EH (cell line): ENCODE measurements at places on chromosomes 1 and 21.

- no peak for DNase-seq
Observed at GRCh38 chr1:32725615-32725982, 23.0 kb upstream of the SYNC start.

DNA sequence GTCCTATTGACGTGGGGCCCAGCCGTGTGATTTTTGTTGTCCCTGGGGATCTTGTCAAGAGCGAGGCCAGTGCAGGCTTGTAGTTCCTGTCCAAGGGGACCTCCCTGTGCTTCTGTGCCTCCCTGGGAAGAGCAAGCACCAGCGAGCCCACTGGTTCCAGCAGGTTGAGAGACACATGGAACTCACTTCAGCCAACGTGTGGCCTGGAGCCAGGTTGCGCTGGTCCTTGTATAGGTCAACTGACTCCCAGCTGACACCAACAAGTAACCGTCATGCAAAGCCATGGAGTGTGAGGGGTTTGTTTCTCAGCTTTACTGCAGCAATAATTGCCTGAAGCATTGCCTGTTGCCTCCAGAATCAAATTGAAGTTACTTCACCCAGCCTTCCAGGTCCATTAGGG is 63.0 kb downstream of the DISP3 start:
- no peak for DNase-seq

- peak; percentile 99 for DNase-seq
Observed at GRCh38 chr1:23585321-23586022, 26.2 kb upstream of the ID3 start.

DNA sequence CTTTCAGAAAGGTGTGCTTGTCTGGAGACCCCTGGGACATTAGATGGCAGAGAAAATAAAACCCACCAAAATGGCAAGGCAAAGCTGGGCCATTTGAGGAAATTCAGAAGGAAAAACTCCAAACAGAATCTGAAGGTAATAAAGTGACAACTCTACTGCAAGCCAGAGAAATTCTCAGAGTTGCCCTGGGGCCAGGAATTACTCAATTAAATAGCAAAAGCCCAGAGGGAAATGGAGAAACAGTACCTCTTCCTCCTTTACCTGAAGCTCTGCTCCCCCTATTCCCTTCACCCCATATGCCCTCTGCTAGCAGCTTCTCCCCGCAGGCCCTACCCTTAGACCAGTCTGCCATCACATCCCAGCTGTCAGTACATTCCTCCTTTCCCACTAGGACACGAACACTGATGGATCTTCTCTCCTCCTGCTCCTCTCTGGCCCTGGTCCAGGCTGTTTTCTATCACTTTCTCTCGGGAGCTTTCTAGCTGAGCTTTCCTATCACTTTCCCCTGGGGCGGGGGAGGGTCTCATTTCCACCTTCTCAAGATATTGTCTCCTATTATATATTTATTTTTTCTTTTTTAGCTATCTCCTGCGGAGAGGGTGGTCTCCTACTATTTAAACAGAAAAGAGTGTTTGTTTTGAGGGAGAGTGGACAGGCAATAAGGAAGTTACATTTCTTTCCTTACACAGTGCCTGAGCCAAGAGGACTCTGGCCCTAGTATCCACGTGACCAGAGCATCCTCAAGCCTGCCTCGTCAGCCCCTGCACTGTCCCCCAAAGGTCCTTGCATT is 47.7 kb upstream of the RBM15 start:
- DNase-seq: peak; percentile 45

- no peak for DNase-seq
Observed at GRCh38 chr1:53579221-53580008, 120.2 kb downstream of the DMRTB1 start.

- no peak for DNase-seq
Observed at GRCh38 chr1:247347477-247348222, 16.0 kb upstream of the ZNF496 start.

DNA sequence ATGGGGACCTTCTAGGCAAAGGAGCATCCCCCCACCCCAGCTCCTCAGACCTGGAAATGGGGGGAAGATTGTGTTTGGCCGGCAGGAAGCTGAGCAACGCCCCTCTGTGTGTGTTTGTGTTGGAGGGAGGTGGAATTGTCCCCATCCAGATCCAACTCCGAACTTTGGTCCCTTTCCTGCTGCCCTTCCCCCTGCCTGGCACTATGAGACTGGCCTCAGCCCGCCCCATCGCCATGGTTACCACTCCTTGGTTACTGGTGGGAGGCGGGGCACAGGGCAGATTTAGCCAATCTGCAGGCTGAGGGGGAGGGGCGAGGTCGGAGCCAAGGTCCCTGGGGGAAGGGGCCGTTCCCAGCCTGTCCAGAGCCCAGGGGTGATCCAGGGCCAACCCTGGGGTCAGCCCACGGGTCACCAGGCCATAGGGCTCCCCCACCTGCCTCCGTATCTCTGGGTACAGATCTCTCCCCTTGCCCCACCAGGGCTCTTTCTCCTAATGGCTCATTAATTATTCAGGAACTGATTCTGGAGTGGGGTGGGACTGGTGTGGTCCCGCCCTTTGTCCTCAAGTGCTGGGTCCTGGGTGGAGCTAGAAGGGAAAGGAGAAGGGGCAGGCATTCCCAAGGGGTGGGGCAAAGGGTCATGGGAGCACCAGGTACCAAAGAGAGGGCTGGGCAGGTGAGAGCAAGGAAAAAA is 15.2 kb downstream of the PTPRF start:
- DNase-seq: peak; percentile 57

- DNase-seq: no peak
Observed at GRCh38 chr1:87887100-87887499, 558.4 kb downstream of the LMO4 start.

DNA sequence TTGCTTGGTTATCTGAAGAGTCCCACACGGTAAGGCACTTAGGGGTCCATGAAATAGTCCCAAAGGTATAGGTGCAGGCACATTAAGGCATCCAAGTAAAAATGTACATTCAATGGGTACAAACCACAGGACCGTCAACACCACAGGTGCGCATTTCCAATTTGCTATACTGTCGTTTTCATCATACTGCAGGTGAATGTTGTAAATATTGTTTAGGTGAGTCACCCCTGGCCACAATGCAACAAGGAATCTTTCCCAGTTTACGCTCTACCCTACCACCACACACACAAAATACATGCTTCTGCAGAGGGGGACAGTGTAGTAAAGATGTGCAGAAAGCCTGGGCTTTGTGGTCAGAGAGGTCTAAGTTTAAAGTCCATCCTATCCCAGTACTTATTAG is 13.7 kb downstream of the CADM3 start:
- DNase-seq: no peak

DNA sequence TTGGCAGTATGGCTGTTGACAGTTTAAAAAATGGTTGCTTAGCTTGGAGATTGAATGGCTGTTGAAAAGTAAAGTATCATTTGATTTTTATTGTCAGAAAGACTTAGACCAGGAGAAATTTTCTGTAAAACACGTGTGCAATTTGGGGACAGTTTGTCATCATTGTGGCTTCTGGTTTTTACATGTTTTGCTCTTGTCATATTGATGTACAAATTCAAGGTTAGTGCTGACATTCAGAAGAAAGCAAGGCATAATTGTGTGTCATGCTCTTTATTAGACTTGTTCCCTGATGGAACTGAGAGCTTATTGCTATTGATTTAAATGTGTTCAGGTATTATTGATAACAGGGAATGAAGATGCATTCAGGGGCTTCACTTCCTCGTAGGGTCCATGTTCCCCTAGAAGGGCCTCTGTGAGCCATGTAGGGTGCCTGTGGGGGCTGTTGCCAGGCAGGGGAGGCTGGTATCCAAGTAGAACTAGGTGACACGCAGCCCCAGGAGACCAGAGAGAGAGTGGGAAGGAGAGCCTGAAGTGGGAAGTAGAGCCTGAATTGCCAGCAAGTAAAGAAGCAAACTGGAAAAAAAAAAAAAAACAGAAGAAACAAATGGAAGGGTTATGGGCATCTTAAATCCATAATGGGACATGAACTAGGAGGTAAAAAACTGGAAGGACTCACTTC is 32.7 kb upstream of the PLXNA2 start:
- no peak for DNase-seq

GRCh38 chr1:23356471-23357137 is 12.5 kb upstream of the HNRNPR start:
- no peak for DNase-seq

DNA sequence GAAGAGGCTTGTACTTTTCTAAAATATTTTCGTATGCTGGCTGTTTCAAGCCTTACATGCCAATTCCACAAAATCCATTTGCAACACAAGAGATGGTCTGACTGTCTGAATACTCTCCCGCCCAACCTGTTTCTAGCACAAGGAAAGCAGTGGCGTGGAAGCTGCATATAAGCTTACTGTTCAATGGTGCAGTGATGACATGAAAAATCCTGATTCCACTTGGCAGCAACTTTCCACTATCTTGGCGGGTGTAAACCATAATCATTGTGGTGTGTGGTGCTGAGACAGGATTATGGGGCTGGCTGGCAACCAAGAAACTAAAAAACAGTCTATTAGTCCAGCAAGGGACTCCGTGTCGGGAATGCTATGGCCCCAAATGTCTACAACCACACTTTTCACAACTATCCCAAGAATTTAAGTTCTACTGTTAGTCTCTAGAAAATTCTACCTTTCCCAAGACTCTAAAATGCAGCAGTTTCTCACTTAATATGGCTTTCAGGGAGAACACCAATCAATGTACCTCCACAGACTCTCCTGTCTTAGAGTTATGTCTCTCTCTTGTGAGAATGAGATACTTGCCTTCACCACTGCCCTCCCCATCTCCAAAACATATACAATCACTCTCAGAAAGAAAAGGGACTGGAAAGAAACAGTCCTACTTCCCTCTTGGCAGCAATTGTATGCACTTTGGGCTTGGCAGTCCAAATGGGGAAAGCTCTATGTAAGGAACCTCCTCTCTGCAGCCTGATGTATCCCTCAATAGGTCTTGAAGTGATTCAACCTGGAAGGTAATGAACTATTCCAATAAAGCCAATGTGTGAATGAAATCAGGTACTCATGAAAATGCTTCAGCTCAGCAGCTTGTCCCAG is 9.5 kb downstream of the COLGALT2 start:
- no peak for DNase-seq

- DNase-seq: peak; percentile 68
Observed at GRCh38 chr1:22754106-22754768, 43.6 kb downstream of the EPHB2 start.

DNA sequence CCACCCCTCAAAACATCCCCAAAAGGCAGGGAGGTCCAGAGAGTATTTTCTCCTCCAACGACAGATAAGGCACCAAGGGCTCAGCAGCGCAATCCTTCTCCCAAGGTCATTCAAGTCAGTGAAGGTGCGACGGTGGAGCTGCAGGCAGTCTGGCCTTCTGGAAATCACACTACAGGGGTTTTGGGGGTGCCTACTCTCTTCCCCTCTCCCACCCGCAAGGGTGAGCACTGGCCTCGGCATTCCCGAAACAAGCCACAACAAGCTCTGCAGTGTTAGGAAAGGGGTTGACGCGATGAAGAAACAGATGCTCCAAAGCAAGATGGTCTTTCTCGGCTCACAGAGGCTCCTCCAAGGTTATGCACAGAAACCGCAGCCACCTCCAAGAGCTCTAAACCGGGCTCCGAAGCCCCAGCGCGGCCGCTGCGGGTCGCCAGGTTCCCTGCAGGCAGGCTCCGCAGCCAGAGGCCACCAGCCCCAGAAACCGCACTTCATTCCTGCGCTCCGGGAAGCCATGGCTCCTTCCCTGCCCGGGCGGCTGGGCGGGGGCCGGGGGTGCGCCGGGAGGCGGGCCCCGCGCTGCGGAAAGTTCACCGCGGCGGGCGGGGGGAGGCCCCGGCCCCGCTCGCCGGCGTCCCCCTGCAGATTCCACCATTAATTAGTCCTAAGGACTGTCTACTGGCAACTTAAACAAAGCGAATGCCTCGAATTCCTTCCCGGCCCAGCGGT is 1.1 kb downstream of the LUZP1 start:
- peak; percentile 83 for DNase-seq

DNA sequence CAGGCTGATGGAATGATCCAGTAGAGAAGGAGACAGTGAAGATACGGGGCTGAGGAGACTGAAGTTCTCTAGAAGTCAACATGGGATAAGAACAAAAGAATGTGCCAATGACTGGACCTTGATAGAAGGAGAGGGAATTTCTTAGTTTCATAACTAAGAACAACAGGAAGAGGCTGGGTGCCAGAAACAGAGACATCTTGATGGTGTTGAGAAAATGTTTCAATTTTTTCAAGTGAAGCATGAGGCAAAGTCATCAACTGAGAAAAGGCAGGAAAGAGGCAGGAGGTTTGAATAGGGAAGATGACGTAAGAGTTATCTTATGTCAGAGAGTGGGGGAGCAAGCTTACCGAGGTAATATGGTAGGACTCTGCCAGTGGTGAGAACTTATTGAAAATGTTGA is 80.1 kb downstream of the SPAG17 start:
- peak; percentile 50 for DNase-seq

- peak; percentile 84 for DNase-seq
Observed at GRCh38 chr21:42003051-42003461, 7.1 kb downstream of the ZBTB21 start.

DNA sequence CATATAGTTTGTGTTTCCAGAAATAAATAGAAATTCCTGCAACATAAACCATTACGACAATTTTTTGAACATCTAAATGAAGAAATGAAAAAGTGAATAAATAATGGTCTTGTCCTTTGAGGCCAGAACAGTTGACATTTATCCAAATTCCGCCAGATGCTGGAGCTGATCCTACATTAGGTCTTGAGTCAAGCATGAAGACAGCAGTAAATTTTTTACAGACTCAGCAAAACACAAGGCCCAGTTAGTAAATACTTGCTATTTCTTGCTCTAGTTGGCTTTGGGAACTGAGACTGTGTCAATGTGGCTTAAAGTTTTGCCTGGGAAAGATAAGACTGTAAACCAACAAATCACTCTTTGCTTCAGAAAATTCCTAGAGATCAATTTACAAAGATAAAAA is 540.1 kb upstream of the RGS18 start:
- DNase-seq: no peak

- peak; percentile 64 for DNase-seq
Observed at GRCh38 chr1:115098979-115099692, 9.8 kb upstream of the TSPAN2 start.
